H9 (cell line): ENCODE measurements at places on chromosomes 16 and 17.
A peak's percentile ranks its signal among the peaks of the same experiment; 100 is the strongest.

DNA sequence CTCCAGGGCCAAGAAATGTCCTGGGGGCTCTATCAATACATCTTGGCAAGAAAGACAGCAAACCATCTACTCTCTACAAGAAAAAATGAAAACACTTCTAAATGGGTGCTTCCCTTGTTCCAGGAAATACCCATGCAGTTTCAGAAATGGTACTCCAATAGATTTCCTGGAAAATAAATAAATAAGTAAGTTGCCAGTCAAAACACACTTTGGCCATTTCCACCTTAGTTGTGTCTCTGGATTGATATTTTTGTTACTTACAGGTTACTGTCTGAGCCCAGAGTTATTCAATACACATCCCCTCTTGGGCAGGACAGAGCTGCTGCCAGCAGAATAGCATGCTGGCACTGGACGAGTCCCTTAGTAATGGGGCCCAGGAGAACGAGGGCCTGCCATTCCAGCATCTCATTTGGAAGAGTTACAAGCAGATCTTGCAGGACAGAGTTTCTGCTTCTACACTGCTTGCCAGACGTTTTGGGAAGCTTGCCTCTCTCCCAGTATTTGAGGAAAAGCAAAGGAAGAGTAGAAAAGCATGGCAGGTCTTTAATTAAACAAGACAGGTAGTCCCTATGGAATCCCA lies 100.5 kb downstream of the SMG6 start:
- no peak for DNase-seq

DNA sequence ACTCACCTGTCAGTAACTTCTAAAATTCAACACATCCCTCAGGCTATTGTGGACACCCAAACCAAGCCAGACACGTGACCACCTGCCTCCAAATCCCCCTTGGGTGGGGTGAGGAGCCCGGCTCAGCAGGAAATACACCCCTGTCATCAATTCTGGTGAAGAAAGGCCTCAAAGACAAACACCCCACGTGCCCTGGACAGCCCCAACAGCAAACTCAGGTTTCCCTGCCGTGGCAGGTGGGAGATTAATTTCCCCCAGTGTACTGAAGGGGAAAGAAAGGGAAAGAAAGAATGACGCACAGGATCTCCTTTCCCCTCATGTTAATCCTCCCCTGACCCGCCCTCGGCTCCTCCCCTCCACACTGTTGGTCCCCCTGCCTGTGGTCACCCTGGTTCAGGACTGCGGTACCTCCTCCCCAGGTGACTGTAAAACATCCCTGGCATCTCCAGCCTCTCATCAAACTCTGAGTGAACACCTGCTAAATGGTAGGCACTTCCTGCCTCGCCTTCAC lies 98.3 kb downstream of the ZNF423 start:
- peak; percentile 70 for DNase-seq

DNA sequence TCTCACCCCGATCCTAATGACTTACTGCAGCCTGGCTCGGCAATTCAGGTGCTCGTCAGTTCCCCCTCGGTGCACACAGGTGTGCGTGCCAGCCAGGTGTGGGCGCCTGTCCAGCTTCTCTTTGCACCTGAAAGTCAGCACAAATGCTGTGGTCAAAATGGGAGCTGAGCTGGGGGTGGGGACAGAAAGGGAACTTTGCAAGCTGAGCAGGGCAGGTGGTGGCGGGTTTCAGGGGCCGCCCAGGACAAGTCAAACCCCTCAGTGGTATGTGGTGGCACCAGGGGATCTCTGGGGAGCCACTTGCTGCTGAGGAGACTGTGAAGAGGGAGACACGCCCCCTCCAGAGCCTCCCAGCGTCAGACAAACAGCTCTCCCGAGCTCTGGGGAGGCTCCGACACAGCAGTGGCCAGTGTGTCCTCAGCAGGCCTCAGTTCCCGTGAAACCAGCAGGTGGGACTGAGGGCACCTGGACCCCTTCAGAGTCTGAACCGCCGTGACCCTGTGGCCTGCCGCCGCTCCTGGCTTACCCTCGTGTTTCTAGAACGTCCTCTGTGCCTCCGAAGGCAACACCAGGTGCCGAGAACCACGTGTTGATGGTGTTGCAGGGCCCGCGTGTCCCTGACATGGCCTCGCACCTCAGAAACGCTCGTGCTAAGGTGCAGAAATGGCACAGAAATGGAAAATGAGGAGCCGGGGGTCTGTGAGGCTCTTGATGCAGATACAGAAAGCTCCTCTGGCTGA lies 233.5 kb upstream of the TNRC6C start:
- peak; percentile 35 for DNase-seq

- DNase-seq, result peak; percentile 53
These were observed 155.7 kb downstream of the SOCS1 start for GRCh38 chr16:11100239-11100750.

- no peak for DNase-seq
These were observed 185.9 kb upstream of the HS3ST3A1 start for GRCh38 chr17:13787636-13788035.

DNA sequence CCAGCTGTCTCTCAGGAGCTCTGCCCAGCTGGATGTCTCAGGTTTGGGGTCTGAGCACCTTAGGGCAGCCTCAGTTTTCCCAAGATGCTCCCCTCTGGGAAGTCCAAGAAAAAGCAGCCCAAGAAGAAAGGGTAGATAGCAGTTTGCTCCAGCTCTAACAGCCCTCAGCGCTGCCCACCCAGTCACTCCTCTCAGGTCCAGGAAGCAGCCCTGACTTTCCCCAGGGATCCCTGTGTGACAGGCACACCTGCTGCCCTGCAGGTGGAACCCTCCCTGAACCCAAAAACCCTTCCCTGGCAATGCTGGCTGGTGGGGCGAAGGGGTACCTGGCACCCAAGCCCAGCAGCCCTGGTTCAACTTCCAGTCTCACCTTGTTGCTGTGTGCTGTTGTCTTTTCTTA lies 48.1 kb downstream of the BEAN1 start:
- DNase-seq, result no peak

DNA sequence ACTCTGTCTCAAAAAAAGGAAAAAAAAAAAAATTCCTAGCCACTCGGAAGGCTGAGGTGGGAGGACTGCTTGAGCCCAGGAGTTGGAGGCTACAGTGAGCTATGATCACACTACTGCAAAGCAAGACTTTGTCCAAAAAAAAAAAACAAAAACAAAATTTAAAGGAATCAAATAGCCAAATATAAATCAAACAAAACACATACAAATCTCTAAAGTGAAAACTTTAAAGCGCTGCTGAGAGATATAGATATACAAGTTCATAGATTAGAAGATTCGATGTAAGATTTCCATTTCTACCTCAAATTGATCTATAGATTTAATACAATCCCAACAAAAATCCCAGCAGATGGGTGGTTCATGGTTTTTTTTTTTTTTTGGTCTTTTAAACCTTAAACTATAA lies 83.6 kb downstream of the TTC19 start:
- no peak for DNase-seq

DNA sequence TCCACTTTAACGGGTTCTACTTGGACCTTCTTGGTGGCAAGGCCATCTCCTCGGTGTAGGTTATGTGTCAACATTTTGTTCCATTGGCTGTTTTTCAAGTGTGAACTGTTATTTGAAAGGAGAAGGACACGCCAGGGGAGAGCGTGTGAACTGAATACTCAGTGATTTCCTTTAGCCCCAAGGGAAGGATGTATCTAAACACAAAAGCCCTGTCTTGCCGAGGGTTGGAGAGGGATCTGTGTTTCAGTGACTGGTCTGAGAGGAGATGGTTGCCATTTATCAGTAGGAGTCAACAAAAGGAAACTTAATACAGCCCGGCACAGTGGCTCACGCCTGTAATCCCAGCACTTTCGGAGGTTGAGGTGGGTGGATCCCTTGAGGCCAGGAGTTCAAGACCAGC lies 50.0 kb downstream of the USP10 start:
- no peak for DNase-seq

DNA sequence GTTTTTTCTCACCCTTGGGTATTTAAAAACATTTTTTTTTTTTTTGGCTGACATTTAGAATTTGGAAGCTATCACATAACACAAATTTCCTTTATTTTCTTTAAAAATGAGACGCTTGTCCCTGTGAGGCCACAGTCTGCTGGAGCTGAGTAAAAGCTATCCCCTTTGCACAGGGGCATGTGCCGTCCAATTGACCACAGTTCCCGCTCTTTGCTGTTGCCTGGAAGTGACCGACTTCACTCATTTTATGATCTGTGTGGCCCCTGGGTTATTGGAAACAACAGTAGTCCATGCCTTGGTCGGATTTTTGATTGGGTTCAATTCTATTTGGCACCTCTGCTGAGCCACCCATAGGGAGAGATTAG lies 405.0 kb downstream of the CPPED1 start:
- DNase-seq, result no peak

DNA sequence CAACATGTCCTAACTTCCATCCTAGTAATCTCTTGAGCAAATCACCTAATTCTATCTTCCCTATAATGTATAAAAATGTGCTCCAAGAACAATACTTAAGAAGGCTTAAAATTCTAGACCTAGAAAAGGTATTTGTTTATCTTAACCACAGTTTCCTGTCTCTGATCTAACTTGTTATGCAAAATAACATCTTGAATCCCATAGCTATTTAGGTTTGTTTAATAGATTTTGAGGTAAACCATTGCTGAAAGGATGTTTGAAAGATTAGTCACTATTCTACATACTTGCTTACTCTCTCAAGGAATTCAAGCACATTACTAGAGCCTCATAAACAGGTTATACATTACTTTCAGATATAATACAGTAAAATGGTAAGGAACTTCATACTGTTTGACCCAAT lies 13.0 kb downstream of the CA10 start:
- DNase-seq, result no peak

- DNase-seq, result peak; percentile 43
These were observed 383.1 kb downstream of the KCNJ2 start for GRCh38 chr17:70552230-70552981.

- DNase-seq, result no peak
These were observed 27.5 kb downstream of the ZFHX3 start for GRCh38 chr16:73020409-73020884.

- DNase-seq, result peak; percentile 91
These were observed 20.4 kb upstream of the WDR45B start for GRCh38 chr17:82668631-82669099.

GRCh38 chr17:82920715-82921114 lies 80.9 kb upstream of the ZNF750 start:
- DNase-seq, result no peak

DNA sequence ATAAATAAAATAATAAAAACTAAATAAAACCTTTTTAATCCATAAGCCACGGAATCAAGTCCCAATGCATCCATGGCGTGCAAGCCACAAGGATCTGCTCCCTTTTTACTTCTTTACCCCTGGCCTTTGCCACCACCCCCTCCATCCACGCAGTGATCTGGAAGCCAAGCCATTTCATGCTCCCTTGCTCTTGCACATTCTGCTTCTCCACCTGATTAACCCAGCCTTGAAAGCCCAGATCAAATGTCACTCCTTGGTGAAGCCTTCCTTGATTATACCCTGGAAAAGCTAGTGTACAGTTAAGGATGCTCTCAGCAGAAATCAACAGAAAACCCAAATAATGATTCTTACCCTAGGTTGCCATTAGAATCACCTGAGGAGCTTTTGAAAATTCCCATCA lies 9.9 kb downstream of the LRRC3C start:
- no peak for DNase-seq

- DNase-seq, result peak; percentile 21
These were observed 150.5 kb downstream of the NPIPB5 start for GRCh38 chr16:22661161-22661647.

GRCh38 chr17:58537266-58537665 lies 22.8 kb upstream of the MTMR4 start:
- DNase-seq, result no peak
